ENCODE measurements at places on chromosomes 6 and 20.

- no peaks in the 10 kb centered on the region for H3K27me3 ChIP-seq
- DNase-seq, result no peak
- H3K4me3 ChIP-seq, result peak overlapping the region; percentile 92
- no peaks in the 10 kb centered on the region for H3K4me1 ChIP-seq
- H3K36me3 ChIP-seq, result no peaks in the 10 kb centered on the region
These were observed 700 bp downstream of the DTD1 start for GRCh38 chr20:18588574-18588933.

DNA sequence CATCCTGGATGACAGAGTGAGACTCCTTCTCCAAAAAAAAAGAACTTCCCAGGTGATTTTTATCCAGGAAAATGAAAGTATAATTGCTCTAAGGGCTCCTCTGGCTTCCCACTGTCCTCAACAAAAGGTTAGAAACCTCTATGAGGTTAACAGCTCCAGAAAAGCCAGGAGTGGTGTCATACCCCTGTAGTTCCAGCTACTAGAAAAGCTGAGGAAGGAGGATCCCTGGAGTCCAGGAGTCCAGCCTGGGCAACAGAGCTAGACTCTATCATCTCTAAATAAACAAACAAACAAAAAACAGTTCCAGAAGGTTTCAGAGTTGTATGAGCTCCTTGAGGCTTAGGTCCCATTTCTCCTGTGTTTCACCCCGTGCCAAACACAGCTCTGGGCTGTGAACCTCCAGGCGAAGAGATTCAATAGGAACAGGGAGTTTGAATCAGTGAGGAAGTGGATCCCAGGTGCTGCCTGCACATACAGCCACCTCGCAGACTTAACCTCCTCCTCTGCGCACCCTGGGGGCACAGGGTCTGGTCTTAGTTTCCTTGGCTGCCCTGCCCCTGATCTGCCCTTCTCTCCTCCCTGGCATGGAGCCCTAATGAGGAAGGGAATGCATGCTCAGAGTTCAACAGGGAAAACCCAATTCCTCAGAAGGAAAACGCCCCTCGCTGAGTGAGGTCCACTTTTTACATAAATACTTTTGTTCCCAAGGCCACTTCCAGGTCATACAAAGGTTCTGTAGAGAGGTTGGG, 31.0 kb downstream of the ZC3H12D start:
- no peak overlapping the region for H3K4me3 ChIP-seq
- peaks cover 27% of the 10 kb centered on the region for H3K36me3 ChIP-seq
- H3K27ac ChIP-seq, result no peak overlapping the region
- no peaks in the 10 kb centered on the region for H3K4me1 ChIP-seq
- no peaks in the 10 kb centered on the region for H3K27me3 ChIP-seq

DNA sequence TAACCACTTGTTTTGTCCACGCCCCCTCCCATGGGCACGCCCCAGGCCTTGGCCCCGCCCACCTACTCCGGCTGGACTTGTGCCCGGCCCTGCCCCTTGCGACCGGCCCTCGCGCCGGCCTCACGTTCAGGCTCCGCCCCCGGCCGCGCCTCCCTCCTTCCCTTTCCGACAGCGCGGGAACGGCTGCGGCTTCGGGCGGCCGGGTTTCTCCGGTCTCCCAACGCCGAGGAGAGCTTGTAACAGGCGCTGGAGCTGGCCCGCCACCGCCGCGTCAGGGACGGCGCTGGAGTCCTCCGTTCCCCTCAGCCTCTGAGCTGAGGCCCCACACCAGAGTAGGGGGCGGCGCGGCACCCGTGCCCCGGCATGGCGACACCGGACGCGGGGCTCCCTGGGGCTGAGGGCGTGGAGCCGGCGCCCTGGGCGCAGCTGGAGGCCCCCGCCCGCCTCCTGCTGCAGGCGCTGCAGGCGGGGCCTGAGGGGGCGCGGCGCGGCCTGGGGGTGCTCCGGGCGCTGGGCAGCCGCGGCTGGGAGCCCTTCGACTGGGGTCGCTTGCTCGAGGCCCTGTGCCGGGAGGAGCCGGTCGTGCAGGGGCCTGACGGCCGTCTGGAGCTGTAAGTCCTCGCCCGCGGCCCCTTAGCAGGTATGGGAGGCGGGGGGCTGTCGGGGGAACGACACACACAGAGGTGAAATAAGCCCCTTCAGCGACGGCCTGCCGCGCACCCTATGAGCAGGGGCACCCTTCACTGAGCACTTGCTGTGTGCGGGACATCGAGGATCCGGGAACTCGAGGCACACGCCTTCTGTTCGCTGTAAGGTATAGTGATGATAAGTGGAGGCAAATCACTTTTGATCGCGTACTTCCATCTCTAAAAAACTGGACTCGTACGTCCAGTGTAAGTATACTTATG, at the start of gene FANCE:
Gene FANCE, plus strand, starts transcription at position 156 of the 908 bp plus-strand sequence. Its CDS starts 208 bp downstream, at position 364.
- peak within 1 kb of the TSS; percentile 38 for H3K27ac ChIP-seq
- H3K27me3 ChIP-seq, result 0 out of 2 replicates have a peak, but pooled peaks cover 3% of the 10 kb centered on the region
- peaks cover 10% of the 10 kb centered on the region for H3K4me1 ChIP-seq
- peak; percentile 72 for DNase-seq

DNA sequence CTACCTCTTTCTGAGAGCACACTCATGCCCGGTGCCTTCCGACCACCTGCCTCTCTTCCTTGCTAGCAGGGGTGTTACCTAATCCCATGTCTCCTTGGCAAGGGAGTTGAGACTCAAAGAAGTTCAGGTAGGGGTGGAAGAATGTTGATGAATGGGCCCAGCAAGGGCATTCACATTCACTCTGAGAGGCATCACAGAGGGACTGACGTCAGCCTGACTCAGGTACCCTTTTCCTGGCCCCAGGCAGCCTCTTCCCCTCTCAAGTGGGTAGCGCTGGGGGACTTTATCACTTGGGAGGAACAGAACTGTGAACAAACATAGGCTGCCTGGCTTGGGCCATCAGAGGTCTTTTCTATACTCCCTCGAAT, 35.3 kb downstream of the HM13 start:
- H3K27me3 ChIP-seq, result no peaks in the 10 kb centered on the region
- no peaks in the 10 kb centered on the region for H3K4me1 ChIP-seq
- DNase-seq, result no peak

DNA sequence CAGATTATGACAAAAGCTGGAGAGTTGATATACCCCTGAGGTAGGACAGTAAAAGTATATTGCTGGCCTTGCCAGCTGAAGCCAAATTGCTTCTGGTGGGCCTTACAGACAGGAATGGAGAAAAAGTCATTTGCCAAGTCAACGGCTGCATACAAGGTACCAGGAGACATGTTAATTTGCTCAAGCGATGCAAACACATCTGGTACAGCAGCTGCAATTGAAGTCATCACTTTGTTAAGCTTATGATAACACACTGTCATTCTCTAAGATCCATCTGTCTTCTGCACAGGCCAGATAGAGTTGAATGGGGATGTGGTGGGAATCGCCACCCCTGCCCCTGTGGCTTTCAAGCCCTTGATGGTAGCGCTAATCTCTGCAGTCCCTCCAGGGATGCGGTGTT, 40.4 kb upstream of the POPDC3 start:
- no peak for DNase-seq
- no peaks in the 10 kb centered on the region for H3K27me3 ChIP-seq
- no peaks in the 10 kb centered on the region for H3K4me1 ChIP-seq
- H3K36me3 ChIP-seq, result no peaks in the 10 kb centered on the region

- peak overlapping the region; percentile 75 for H3K27ac ChIP-seq
- no peaks in the 10 kb centered on the region for H3K36me3 ChIP-seq
- H3K4me3 ChIP-seq, result no peak overlapping the region
- DNase-seq, result peak; percentile 97
These were observed 54.8 kb upstream of the AKIRIN2 start for GRCh38 chr6:87756858-87757257.

GRCh38 chr20:20480689-20481088, 112.8 kb downstream of the INSM1 start:
- no peak for DNase-seq
- no peaks in the 10 kb centered on the region for H3K4me1 ChIP-seq
- no peaks in the 10 kb centered on the region for H3K27me3 ChIP-seq
- no peaks in the 10 kb centered on the region for H3K36me3 ChIP-seq

GRCh38 chr6:112004201-112005012, 49.5 kb upstream of the CCN6 start:
- DNase-seq, result no peak
- no peak overlapping the region for H3K4me3 ChIP-seq
- H3K36me3 ChIP-seq, result no peaks in the 10 kb centered on the region
- H3K27ac ChIP-seq, result no peak overlapping the region
- H3K27me3 ChIP-seq, result no peaks in the 10 kb centered on the region
- H3K4me1 ChIP-seq, result no peaks in the 10 kb centered on the region

GRCh38 chr20:49710971-49711666, 2.6 kb downstream of the B4GALT5 start:
- no peaks in the 10 kb centered on the region for H3K27me3 ChIP-seq
- H3K36me3 ChIP-seq, result no peaks in the 10 kb centered on the region
- H3K4me3 ChIP-seq, result peak overlapping the region; percentile 97
- no peak for DNase-seq

DNA sequence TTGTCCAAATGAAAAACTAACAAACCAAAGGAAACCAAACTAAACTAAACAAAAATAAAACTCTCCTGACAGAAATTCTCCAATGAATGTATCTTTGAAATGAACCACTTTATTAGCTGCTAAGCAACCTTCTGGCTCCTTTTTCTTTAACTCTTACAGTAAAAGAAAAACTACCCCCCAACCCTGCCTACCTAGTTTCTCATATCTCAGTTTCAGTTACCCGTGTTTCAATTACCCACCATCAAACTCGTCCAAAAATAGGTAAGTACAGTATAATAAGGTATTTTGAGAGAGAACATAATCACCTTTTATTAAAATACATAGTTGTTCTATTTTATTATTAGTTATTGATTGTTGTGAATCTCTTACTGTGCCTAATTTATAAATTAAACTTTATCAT, 177.4 kb upstream of the THEMIS start:
- H3K4me3 ChIP-seq, result no peak overlapping the region
- DNase-seq, result no peak
- no peaks in the 10 kb centered on the region for H3K27me3 ChIP-seq
- no peak overlapping the region for H3K27ac ChIP-seq
- H3K4me1 ChIP-seq, result no peaks in the 10 kb centered on the region

DNA sequence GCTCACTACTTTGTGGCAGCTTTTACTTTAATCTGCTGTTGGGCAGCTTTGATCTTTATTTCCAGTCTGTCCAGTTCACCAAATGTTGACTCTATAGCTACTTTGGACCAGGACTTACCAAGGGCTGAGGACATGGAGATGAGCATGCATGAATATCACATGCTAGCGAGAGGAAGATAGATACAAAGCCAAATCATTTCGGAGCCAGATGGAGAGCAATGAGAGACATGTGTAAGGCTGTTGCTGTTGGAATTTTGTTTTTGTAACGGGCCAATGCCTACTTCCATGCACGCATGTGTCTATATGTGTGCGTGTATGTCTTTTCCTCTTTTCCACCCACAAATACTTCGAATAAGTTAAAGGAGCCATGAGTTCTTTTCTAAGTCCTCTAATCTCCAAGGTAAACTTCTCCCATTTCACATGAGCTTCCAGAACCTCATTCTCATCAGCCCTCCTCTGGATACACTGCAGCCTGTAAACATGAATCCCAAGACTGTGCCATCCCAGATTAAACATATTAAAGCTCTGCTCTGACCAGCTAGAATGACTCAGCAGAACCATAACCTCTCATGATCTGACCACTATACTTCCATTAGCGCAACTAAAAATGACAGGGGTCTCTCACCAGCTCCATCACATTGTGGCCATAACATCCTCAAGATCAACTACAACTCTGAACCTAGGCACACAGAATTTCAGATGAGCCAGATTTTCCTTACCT, 160.7 kb downstream of the LRFN2 start:
- H3K36me3 ChIP-seq, result no peaks in the 10 kb centered on the region
- H3K27me3 ChIP-seq, result no peaks in the 10 kb centered on the region
- no peak for DNase-seq
- no peak overlapping the region for H3K27ac ChIP-seq
- H3K4me3 ChIP-seq, result no peak overlapping the region
- H3K4me1 ChIP-seq, result no peaks in the 10 kb centered on the region

DNA sequence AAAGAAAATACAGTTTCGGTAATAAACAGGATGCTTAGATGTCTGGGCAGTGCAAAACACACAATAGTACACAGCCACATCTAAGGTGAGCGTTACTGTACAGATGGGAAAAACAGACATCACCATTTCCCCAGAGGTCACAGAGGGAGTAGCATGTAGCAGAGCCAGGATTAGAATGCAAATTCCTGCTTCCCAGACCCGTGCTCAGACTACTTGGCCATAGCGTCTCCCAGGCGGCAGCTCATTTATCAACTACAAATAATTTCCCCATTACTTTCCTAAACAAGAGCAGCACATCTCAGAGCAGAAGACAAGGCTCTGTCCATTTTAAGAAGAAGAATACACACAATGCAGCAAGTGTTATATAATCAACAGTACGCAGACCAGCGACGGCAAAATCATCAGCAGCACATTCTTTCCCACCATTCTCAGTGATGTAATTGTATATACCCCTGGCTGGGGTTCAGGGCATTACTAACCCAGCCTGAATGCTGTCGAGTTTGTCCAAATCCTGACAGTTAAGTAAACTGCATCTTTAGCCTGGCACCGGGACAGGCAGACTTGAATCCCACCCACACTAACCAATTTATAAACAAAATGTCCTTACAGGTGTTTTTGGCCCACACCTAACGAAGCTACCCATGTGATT, 61.9 kb downstream of the CNKSR3 start:
- H3K36me3 ChIP-seq, result no peaks in the 10 kb centered on the region
- no peak overlapping the region for H3K4me3 ChIP-seq
- H3K27me3 ChIP-seq, result no peaks in the 10 kb centered on the region
- no peaks in the 10 kb centered on the region for H3K4me1 ChIP-seq
- no peak overlapping the region for H3K27ac ChIP-seq

DNA sequence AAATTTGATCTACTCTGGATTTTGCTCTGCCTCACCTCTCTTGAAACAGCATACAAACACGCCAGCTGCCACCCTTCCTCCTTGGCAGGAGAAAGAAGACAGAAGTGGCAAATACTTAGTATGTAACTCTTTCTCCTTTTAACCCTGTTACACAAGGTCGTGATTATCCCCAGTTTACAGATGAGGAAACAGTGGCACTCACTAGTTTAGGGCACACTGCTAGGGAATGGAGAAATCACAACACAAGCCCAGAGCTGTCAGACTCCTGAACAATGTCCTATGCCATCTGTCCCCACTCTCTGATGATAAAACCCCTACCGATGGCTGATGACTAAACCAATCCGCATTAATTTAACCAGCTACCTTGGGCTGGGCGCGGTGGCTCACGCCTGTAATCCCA, 79.7 kb downstream of the FGD2 start:
- H3K4me3 ChIP-seq, result no peak overlapping the region
- no peak for DNase-seq
- no peak overlapping the region for H3K27ac ChIP-seq
- H3K36me3 ChIP-seq, result no peaks in the 10 kb centered on the region
- H3K27me3 ChIP-seq, result no peaks in the 10 kb centered on the region
- H3K4me1 ChIP-seq, result no peaks in the 10 kb centered on the region

DNA sequence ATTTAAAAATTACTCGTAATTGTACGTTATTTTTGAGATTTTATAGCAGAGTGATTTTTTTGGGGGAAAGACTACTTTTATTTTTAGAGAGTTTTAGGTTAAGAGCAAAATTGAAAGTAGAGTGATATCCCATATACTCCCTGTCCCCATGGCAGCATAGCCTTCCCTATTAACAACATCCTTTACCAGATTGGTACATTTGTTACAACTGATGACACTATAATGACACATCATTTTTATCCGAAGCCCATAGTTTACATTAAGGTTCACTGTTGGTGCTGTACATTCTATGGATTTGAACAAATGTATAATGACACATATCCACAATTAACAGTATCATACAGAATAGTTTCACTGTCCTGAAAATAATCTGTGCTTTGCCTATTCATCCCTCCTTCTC, 1126.4 kb upstream of the CITED2 start:
- no peak overlapping the region for H3K27ac ChIP-seq
- no peaks in the 10 kb centered on the region for H3K27me3 ChIP-seq
- H3K4me1 ChIP-seq, result no peaks in the 10 kb centered on the region
- no peaks in the 10 kb centered on the region for H3K36me3 ChIP-seq

All from GM12878 (cell line).